Right cardiac atrium (tissue), 5 donors: ENCODE measurements at places on chromosomes 13 and 19. TPM values are rescaled to one million over a fixed set of nuclear protein-coding genes. Genes with fewer than 3 reads are reported as not detected.
A peak's percentile ranks its signal among the peaks of the same experiment; 100 is the strongest.

DNA sequence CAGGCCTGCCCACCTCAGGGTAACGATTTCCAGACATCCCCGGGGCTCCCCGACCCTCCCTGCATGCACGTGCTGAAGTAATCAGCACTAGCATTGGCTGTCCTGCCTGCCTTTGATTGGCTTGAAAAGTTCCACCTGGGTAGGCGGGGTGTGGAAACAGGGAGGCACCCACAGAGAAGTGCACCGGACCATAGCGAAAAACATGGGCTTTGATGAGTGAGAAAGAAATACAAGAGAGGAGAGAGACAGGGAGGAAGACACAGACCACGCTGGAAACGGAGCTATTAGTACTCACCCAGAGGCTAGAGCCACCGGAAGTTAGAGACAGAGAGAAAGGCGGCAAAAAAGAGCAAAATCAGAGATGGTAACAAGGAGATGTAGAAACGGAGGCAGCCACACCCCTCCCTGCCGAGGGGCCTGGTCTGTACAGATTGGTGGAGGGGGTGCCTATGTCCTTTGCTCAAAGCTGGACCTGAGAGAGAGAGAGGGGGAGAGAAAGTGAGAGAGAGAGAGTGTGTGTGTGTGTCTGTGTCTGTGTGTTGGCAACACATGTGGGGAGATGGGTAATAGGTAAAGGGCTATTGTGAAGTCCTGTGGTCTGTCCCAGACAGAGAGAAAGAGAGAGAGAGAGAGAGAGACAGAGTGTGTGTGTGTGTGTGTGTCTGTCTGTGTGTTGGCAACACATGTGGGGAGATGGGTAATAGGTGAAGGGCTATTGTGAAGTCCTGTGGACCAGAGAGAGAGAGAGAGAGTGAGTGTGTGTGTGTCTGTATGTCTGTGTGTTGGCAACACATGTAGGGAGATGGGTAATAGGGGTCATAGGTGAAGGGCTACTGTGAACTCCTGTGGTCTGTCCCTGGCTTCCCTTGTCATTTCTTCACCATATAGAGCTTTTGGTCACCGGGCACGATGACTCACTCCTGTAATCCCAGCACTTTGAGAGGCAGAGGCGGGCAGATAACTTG, 2.9 kb downstream of the CGB3 start:
- no peak for DNase-seq

LRRC63 gene
- polyA plus RNA-seq: not detected

EFNA2 gene
- polyA plus RNA-seq: not detected

DNA sequence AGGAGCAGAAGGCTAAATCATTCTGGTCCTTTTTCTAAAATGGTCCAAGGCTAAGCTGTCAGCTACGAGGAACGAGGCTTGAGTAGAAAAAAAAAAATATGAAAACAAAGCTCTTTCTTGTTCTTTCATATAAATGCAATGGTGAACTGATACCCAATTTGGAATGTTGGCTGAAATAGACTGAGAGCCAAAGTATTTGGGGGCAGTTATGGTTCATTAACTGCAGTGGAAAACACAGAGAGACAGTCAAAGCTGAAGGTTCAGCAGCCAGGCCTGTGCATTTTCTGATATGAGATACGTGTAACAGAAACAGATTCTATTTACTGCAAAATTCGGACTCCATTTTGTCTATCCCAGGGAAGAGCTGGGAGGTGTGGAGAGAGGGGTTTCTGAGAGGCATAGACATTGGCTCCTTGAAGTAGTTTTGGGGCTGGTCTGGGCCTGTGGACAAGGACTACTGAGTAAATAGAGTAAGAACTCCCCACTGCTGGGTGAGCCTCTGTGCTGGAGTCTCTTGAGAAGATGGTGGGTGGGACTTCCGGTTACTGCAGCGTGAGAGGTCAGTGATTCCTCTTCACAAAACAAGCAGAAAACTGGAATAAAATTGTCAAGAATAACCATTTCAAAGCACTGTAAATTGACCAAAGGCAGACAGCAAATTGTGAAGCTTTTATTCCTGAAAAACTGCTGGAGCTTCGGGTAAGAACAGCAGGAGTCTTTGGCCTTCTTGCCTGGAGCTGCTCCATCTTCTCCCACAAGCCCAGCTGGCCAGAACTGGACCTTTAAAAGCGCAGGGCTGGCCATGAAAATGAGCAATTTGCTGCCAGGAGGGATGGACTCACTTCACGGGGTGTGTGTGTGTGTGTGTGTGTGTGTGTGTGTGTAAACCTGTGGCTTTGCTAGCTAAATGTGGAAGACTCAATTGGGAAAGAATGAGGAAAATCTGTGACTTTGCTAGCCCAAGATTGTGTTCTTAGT, 43.1 kb upstream of the CNMD start:
- DNase-seq: peak; percentile 61

GRCh38 chr13:41224113-41225110, 30.0 kb upstream of the KBTBD7 start:
- DNase-seq: no peak

GRCh38 chr13:56166864-56167263, 973.9 kb upstream of the PRR20A start:
- DNase-seq: no peak

GRCh38 chr13:34620074-34620850, 321.8 kb upstream of the NBEA start:
- DNase-seq: no peak

DNA sequence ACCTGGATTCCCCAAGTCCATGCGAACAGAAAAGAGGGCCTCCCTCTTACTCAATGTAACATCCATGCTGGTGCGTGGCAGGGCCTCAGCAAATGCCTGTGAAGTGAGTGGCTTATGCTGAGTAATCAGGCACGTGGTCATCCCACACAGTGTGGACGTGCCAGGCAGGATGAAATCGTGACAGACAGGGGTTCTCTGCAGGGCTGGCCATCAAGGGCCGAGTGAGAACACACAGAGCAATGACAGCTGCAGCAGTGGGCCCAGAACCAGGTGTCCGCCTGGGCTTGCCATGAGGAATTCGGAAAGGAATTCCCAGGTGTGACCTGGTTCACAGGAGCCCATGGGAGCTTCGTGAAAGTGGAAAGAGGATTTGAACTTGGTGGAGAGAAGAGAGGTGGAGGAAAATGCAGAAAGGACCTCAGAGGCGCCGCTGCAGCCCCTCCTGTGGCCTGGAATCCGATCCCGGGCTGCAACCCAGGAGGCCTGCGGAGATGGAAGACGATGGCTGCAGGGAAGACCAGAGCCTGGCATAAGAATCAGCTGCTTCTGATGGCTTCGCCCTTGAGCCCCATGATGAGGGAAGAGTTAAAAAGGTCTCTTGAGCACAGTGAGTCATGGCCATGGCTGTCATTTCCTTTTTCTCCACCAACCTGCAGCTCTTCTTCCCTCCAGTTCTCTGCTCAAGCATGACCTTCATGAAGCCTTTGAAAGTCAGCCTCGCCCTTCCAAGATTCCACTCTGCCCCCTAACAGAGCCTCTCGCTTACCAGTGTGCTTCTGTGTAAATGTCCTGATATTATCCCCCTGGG, 34.6 kb upstream of the SOX1 start:
- DNase-seq: no peak

- no peak for DNase-seq
Measured at GRCh38 chr19:15266683-15267082, 34.4 kb upstream of the EPHX3 start.

GRCh38 chr13:84279166-84279565, 396.9 kb upstream of the SLITRK1 start:
- DNase-seq: no peak
